ENCODE measurements at places on chromosomes 16 and 17. TPM values are rescaled to one million over a fixed set of nuclear protein-coding genes. Genes with fewer than 3 reads are reported as not detected.

Gene ZSCAN10
- not detected for total RNA-seq

Gene NMT1
- total RNA-seq: 55.1 TPM

Gene SCARF1
- total RNA-seq: 8.4 TPM

Gene ARSG
- total RNA-seq: 5.5 TPM

Gene SLFN12L
- total RNA-seq: 8.4 TPM

Gene KCNH4
- total RNA-seq: not detected

Gene KRT14
- total RNA-seq: 212 TPM

Gene SLC6A2
- total RNA-seq: 2.6 TPM

Gene CA7
- total RNA-seq: not detected

Gene PRAC1
- not detected for total RNA-seq

Gene FBXO39
- 5.5 TPM for total RNA-seq

Gene BCKDK
- total RNA-seq: 8.9 TPM

Gene HLF
- total RNA-seq: 33.7 TPM

Gene CEP20
- total RNA-seq: 45.3 TPM

Gene DPEP3
- not detected for total RNA-seq

Gene ANTKMT
- 35.6 TPM for total RNA-seq

- DNase-seq: no peak
Measured at GRCh38 chr16:29876594-29877249, 13.7 kb upstream of the CDIPT start.

GRCh38 chr17:60353773-60354172, 38.2 kb downstream of the USP32 start:
- DNase-seq: no peak

- peak; percentile 71 for DNase-seq
Measured at GRCh38 chr16:87127061-87127765, 190.0 kb downstream of the C16orf95 start.

- no peak for DNase-seq
Measured at GRCh38 chr16:79508294-79508693, 92.2 kb downstream of the MAF start.

- DNase-seq: peak; percentile 100
Measured at GRCh38 chr16:1942810-1943726, at the start of gene MSRB1. Gene MSRB1 (minus strand): TSS chr16:1943199. CDS start chr16:1943156, 43 bp downstream.

DNA sequence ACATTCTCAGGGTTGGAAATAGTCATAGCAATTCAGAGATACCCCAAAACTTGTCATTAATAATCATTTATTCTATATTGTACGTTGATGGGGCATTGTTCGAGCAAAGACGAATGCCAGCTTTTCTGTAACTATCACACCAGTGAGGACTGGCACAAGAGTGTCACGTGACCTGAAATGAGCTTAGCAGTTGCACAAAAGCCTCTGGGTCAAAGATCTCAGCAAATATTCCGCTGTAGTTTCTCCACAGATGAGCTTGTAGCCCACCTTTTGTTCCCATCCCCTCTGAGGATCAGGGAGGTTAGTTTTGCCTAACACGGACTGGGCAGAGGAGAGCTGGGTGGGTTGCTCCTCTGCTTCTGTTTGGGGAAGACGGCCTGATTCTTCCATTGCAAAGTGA, 18.2 kb downstream of the IRX3 start:
- no peak for DNase-seq

GRCh38 chr16:81499576-81500380, 55.2 kb downstream of the CMIP start:
- no peak for DNase-seq

DNA sequence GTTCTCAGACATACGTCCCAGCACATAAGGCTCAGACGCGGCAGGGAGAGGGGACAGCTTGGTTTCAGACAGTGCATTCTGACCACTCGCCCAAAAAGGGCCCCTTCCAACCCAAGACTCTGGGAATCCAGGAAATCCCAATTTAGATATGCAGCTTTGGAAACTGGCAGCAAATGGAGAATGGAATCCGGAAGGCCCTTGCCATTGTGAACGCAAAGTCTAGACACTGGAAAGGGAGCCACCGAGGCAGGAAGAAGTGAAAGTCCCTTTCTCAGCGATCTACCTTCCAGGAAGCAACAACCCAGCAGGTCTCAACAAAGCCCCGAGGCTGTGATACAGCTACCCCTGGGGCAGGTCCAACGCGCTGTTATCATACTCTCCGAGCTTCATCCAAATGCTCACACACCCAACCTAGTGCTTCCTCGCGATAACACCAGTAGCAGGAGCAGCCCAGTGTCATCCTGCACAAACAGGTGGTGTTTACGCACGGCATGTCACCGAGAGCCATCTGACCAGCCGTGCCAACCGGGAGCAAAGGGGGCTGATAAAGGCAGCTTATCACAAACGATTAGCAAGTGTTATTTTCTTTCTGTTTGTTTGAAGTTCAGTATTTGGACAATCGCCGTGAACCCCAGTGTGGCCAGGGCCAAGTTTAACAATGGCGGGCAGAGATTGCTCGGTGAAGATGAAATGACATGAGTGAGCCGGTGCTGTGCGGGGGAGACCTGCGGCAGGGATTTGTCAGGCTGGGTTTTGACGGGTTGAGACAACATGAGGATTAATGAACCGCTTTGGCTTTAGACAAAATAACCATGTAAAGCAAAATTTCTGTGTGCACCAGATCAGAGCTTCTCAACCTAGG, 240.6 kb downstream of the FOXL1 start:
- peak; percentile 81 for DNase-seq

GRCh38 chr16:15073101-15073500, 17.2 kb upstream of the NTAN1 start:
- no peak for DNase-seq

DNA sequence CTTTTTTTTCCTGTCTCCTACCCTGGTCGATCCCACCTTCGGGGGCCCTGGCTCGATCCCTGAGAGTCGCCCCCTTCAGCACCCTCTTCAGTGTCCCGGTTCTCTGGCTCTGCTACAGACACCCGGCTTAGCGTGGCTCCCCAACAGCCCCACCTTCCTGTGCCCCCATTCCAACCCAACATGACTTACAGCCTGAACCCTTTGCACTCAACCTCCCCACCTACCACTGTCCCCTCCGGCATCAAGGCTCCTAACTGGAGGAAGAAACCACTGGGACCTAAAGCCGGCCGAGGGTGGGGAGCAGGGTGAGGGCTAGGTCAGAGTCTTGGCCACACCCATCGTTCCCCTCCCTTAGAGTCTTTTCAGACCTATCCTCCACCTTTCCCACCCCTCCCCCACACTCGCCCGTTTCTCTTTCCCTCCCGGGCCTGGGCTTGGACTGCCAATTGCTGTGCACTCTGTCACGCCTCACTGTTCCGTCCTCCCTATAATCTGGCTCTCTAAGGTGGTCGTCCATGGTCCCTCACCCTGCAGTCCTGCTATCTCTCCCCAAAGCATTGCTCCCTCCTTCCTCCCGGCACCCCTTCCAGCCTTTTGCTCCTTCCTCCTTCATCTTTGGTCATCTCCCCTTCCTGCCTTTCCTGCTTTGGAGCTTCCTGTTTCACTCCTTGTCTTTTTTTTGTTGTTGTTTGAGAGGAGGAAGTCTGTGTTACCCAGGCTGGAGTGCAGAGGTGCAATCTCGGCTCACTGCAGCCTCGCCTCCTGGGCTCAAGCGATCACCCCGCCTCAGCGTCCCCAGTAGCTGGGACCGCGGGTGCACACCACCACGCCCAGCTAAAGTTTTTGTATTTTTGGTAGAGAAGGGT, 890 bp upstream of the CLDN7 start:
- DNase-seq: no peak

DNA sequence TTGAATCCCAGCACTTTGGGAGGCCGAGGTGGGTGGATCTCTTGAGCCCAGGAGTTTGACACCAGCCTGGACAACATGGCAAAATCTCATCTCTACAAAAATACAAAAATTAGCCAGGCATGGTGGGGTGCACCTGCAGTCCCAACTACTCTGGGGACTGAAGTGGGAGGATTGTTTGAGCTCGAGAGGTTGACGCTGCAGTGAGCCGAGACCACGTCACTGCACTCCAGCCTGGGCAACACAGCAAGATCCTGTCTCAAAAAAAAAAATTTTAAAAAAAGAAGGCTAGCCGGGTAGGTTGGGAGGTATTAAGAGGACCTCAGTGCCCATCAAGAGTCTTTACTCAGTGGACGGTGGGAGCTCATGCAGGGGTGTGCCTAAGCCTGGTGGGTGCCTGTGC, 3.8 kb upstream of the NPTX1 start:
- no peak for DNase-seq

DNA sequence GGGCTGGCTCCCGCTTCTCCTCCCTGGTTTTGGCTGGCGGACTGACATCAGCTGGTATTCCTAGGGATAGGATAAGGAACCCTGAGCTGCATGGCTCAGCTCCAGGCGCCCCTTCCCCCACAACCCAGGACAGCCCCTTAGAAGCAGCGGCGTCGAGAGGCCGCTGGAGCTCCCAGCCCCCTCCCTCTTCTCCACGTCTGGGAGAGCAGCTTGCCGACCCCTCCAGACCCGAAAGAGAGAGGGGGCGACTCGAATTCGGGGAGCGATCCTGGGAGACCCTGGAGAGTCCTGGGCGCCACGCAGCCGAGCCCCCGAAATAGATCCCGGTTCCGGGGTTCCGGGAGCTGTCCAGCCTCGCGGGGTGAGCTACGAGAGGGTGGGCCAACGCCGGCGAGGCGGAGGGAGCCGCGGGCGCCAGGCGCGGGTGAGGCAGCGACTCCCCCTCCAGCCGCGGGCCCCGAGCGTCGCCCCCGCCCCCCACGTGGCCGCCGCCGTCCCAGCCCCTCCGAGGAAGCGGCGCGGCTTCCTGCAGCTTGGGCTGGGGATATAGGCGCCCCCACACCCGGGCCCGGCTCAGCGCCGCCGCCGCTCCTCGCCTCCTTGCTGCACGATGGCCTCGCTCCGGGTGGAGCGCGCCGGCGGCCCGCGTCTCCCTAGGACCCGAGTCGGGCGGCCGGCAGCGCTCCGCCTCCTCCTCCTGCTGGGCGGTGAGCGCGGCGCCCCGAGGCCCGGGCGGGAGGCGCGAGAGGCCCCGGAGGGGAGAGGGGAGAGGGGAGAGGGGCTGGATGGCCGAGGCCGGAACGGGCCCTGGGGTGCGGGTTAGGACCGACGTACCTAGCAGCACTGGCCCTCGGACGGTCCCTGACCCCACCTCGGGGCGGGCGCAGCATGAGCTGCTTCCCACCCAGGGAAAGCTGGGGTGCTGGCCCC, at the start of gene RAMP2:
TSS of gene RAMP2 (plus strand) at position 576 of the 930 bp plus-strand sequence. CDS start at position 611, 35 bp downstream.
- peak; percentile 53 for DNase-seq

DNA sequence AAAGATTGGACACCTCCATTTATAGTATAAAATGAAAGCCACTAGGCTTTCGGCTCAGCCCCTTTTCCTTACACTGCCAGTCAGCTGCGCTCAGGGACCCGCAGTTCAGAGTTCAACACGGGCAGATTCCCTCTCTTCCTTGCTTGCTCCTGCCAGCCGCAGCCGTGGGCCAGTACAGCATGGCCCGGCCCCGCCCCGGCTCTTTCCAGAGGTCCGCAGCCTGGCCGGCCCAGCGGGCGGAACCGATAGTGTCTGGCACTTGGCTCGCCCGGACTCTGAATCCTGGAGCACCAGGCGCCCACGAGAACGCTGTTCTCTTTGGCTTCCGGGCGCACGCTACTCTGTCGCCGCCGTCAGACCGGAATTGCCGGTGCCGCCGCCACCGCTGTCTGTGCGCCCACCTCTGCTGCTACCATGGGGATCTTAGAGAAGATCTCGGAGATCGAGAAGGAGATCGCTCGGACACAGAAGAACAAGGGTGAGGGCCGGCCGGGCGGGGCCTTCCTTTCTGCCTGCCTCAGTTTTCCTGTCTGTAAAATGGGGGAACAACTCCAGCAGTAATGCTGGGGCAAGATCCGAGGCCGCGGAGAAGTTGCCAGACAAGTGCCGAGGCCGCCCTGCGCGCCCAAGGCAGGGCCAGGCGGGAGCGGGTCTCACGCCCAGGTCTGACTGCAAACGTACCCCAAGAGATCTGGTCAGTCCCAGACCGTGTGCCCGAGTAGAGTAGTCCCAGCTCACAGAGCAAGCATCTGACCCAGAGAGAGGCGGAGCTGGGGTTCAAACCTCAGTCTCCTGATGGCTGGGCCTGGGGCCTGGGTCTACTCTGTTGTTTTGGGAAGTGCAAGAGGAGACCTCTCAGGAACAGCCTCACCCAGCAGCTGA, at the start of gene DRG2:
TSS of gene DRG2 (plus strand) at position 339 of the 882 bp plus-strand sequence. CDS start at position 415, 76 bp downstream.
- DNase-seq: peak; percentile 93

- no peak for DNase-seq
Measured at GRCh38 chr17:6539871-6540270, 16.5 kb downstream of the PITPNM3 start.

All from umbilical cord (tissue), 2 donors.